Activated T-cell treated with anti-CD3 and anti-CD28 coated beads for 1 hour (primary cell): ENCODE measurements at places on chromosomes 3 and 15.

DNA sequence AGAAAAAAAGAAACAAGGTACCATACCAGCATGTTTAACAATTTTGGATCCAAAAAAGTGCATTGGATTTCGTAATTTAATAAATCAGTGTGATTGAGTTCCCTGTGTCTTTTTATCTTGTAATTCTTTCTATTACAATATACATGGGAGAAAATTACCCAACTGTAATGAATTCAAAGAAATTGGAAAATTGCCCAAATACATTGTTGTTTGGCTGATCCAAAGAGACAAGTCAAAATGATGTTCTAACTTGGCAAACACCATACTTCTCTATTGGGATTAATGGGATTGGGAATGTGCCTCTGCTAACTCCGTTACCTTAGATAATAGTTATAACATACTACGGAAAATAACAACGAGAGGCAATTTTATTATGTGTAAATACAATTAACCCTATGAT is 1097.1 kb downstream of the ROBO1 start:
- DNase-seq, result no peak

GRCh38 chr3:112489674-112490479 is 9.4 kb downstream of the BTLA start:
- DNase-seq, result no peak

GRCh38 chr3:81764002-81764401 is 2.6 kb upstream of the GBE1 start:
- no peak for DNase-seq

DNA sequence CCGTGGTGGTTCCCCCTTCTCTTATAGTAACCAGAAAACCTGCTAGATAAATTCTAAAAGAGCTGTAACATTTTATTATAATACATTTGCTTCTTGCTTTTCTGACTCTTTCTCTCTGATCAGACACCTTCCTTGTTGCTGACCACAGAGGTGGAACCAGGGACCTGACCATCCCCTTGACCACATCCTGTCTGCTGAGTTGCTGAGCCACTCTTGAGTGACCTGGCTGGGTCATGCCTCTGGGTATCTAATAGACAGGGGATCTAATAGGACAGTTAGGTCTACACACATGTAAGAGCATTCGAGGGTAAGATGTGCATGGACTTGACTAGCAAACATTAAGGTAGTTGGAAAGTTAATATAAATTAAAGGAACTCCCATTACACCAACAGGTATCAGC is 22.8 kb upstream of the TRIM59 start:
- DNase-seq, result no peak

DNA sequence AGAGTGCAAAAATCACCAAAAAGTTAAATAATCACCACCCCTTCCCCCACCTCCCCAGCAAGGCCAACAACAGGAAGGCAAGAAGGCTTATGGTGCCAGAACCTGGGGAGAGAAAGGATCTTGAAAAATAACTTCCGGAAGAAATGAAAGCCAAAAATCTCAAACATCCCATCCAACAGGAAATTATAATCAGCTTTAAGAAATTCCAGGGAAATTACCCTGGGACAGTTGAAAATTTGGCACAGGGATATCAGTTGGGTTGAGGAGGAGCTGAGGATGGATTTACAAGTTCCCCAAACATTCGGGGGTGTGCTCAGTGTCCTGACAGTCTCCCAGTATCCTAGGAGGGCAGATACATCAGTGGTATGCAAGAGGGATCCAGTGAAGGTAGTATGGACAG is 82.7 kb downstream of the POLR2M start:
- DNase-seq, result no peak

GRCh38 chr3:71210257-71211007 is 373.1 kb downstream of the FOXP1 start:
- DNase-seq, result no peak

- no peak for DNase-seq
These were observed 3.1 kb downstream of the PPP1R2 start for GRCh38 chr3:195540027-195540426.

DNA sequence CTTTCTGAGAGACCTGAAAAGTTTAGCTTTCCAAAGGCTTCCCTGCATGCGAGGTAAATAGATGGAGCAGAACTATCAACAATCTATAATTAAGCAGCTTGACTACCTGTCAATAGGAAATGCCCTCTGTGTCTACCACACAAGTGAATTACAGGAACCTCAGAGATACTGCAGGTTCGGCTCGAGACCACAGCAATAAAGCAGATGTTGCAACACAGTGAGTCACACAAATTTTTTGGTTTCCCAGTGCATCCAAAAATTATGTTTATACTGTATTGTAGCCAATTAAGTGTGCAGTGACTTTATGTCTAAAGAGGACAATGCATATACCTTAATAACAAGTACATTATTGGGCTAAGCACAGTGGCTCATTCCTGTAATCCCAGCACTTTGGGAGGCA is 252.0 kb downstream of the UBE2E2 start:
- DNase-seq, result no peak

DNA sequence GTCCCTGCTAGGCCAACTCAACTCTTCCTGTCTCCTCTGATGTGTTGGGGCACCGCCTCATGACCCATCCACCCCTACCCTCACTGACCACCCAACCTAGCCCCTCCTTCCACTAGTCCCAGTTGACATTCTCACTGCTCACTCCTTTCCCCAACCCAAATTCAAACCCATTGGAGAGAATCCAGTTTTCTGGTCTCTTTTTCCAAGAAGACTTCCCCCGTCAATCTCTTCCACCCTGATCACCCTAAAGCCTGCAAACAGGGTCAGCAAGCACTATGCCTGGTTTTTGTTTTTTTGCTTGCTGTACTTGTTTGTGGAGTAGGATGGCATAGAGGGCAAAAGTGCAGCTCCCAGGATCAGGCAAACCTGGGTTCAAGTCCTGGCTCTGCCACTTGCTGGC is 176.6 kb upstream of the PPP2R3A start:
- DNase-seq, result no peak

GRCh38 chr3:47006145-47006651 is 26.7 kb downstream of the NBEAL2 start:
- no peak for DNase-seq

DNA sequence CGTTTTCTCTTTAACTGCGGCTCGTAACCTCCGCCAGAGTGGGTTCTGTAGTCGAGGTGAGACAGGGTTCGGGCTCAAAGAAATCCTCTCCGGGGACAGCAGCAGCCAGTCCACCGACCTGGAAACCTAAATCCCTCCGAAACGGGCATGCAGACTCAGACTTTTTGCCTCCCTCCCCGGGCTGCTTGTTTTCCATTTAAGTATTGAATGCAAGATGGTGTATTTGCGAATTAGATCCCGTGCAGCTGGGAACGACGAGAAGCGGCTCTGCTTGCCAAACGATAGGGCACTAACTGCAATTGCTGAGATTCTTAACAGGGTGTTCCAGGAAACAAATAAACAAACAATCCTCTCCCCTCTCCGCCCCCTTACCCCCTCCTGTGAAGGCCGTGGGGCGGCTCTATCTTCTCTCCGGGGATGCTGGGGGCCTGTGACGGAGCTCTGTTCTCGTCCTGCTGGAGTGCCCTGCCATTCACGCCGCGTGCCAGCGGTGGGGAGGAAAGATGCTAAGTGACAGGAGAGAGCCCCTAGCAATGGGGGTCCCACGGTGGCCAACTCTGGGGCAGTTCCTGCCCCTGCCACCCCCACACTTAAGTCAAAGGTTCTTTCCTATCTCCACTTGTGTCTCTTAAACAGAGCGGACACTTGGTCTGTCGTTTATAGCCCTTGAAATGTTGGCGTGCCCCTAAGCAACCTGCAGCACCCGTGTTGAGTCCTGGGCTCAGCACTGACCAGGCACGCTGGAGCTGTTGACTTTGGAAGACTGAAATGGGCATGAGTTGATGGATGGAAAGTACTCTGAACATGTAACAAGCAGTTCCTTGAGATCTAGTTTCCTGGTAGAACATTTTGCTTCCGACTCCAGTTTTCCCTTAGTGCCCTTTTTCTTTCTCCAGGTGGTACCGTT is 1.3 kb upstream of the ETV5 start:
- no peak for DNase-seq

- DNase-seq, result no peak
These were observed 20.8 kb downstream of the PIK3CA start for GRCh38 chr3:179168918-179169317.

DNA sequence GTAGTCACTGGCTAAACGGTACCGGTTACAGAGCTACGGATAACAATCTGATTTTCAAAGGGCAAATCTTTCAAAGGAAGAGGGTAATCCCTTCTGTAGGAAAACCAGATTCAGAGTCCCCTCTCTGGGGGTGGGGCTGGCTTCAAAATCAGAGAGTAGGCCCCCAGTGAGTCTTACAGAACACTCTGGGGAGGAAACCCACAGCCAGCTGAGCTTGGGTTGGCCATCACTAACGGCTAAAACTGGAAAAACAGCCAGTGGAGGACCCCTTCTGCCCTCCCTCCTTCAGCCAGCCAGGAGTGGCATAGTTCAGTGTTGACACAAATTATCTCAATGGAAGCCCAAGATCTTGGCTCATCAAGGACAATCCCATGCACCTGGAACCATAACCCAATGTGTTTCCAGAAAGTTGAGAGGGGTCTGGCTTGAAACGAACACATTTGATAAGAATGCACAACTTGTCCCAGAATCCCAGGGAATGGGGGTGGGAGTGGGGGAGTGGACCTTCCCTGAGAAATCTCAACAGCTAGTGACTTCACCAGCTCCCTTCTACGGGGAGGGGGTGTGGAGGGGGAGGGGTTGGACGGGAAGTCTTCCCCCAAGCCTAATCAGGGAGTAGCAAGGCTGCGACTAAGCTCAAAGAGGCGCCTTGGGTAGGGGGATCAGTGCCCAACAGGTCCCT is 1.0 kb downstream of the RASL12 start:
- no peak for DNase-seq

DNA sequence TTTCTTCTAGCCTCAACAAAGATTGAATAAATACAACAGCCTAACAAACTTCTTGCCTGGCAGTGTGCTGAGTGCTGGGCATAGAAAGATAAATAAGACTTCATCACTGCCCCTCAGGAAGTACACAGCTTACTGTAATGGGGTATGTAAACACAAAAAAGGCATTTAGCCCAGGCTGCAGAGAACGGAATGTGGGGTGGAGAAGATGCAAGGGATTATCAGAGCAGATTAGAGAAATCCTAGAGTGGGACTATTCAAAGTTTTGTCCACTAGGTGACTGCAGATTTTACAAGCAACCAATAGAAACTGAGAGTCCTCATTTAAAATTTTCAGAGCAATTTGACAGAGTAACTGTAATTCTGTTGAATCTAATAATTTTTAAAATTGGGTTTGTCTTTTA is 35.4 kb upstream of the TSC22D2 start:
- no peak for DNase-seq

DNA sequence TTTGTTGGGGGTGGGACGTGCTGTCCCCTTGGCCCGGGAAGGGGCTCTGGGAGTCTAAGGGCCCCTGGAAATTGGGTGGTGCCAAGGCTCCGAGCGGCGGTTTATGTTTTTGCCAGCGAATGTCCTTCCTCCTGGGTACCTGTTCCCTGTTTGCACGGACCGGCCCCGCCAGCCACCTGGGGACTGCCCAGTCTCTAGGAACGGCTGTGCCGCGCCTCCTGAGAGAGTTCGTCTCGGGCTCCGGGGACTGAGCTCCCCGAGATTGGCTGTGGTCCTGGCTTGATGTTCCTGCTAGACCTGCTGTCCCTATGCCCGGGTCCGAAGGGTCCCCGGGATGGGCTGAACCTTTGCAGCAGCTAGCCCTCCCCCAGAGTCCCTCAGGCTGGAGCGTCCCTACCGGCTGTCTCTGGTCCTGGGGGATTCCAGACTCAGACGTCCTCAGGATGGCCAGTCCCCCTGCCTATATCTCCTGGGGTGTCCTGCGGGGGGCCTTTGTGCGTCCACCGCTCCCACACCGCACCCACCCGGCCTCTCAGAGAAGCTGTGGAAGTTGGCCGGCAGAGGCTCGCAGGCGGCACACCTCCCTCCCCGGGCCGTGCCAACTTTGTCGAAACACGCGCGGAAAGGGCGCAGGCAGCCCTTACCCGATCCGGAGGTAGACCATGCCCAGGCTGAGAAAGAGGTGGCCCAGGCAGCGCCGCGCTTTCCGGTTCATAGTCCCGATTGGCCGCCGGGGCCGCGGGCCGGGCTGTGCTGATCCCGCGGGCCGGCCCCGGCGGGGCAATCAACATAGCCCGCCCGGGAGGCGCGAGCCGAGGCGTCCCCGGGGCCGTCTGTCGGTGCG is 547 bp downstream of the WNT7A start:
- no peak for DNase-seq

- DNase-seq, result no peak
These were observed 51.5 kb upstream of the SKIL start for GRCh38 chr3:170306015-170306414.

DNA sequence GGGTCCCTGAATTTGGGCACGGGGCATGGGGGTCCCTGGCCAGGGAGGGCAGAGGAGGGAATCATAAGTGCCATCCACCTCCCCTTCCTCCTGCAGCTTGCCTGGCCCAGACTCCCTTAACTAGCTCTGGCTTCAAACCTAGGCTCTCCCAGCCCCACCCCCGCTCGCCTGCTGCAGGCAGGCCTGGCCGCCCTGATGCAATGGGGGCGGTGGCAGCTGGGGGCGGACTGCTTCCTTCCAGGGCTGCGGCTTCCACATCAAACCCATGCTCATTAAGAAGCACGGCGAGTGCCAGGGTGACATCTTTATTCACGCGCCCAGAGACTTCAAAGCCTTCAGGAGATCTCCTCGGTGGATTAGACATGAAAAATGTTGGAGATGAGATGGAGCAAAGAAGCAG is 123.1 kb downstream of the TPRA1 start:
- no peak for DNase-seq

GRCh38 chr15:25719101-25719985 is 143.8 kb downstream of the ATP10A start:
- no peak for DNase-seq

- no peak for DNase-seq
These were observed 90.3 kb downstream of the TMEM212 start for GRCh38 chr3:171933441-171933840.

DNA sequence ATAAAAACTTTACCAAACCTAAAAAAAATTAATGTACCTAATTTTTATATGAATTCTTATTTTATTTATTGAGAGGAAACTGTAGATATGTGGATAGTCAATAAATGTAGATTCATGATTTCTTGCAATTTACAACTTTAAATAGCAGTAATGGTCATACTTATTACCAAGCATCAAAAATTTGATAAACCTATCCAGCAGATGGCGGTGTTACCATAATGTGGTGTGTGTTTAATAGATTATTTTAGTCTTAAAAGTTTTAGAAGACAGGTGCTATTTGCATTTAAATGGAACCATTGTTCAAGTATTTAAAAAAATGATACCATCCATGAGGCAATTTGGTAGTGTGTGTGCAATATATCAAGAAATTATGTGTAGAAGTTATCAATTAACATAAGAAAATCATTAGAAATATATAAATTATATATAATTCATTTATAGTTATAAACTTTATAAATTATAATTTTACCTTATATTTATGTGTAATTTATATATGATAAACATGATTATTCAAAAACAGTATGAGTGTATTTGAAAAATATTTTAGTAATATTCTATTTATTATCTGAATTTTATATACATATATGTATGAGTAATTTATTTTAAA is 176.0 kb upstream of the BCHE start:
- no peak for DNase-seq

GRCh38 chr3:185103359-185104127 is 49.3 kb downstream of the C3orf70 start:
- DNase-seq, result no peak

- no peak for DNase-seq
These were observed 134.5 kb upstream of the CCNL1 start for GRCh38 chr3:157294491-157294890.

- DNase-seq, result no peak
These were observed 56.1 kb upstream of the TRPM1 start for GRCh38 chr15:31157644-31158069.

GRCh38 chr15:41494190-41494921 is 682 bp downstream of the ITPKA start:
- DNase-seq, result no peak

- no peak for DNase-seq
These were observed 306.2 kb downstream of the NLGN1 start for GRCh38 chr3:173703771-173704170.
